NCI-H2081 (cell line): ENCODE measurements at places on chromosomes 6 and 20.
A peak's percentile ranks its signal among the peaks of the same experiment; 100 is the strongest.

GRCh38 chr6:28208111-28208659 lies 16.9 kb upstream of the ZSCAN9 start:
- DNase-seq: peak; percentile 1

DNA sequence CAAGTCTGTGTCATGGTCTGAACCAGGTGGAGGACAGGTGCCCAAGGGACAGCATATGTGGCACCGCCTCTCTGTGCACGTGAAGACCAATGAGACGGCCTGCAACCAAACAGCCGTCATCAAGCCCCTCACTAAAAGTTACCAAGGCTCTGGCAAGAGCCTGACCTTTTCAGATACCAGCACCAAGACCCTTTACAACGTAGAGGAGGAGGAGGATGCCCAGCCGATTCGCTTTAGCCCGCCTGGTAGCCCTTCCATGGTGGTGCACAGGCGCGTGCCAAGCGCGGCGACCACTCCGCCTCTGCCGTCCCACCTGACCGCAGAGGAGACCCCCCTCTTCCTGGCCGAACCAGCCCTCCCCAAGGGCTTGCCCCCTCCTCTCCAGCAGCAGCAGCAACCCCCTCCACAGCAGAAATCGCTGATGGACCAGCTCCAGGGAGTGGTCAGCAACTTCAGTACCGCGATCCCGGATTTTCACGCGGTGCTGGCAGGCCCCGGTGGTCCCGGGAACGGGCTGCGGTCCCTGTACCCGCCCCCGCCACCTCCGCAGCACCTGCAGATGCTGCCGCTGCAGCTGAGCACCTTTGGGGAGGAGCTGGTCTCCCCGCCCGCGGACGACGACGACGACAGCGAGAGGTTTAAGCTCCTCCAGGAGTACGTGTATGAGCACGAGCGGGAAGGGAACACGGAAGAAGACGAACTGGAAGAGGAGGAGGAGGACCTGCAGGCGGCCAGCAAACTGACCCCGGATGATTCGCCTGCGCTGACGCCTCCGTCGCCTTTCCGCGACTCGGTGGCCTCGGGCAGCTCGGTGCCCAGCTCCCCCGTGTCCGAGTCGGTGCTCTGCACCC lies 109.5 kb upstream of the RAB32 start:
- no peak for DNase-seq

DNA sequence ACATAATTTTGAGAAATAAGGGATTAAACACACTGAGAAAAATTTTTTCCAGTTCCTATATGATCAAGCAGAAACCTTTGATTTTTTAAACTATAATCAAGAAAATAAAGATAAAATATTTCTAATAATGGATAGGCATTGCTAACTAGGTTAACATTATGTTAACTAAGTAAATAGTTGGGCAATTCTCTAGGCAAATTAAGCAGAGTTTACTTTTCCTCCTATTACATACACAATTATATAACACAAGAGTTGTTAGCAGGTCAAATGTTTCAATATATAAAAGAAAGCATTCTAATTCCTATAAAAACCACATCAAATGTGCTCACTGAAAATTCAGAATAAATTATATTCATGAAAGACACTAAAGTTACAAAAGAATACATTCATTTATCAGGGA lies 191.7 kb downstream of the GMDS start:
- no peak for DNase-seq

DNA sequence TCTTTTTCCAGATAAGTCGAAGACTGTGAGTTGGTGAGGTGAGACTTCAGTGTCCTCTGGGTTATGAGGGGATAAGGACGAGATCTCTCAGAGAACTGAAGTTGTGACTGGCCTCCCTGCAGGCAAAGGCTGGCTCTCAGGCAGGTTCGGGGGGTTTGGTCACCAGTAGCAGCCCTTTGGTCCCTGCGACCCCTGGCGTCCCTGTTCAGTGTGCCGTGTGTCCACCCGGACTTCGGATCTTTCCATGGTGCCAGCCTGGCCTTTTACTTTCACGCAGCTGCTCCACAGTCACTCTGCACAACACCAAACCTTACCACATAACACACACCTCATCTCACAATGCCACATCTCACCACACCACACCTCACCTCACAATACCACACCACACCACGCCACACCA lies 131.9 kb downstream of the ERMARD start:
- no peak for DNase-seq

- no peak for DNase-seq
Observed at GRCh38 chr6:10847684-10848083, 9.3 kb upstream of the MAK start.

DNA sequence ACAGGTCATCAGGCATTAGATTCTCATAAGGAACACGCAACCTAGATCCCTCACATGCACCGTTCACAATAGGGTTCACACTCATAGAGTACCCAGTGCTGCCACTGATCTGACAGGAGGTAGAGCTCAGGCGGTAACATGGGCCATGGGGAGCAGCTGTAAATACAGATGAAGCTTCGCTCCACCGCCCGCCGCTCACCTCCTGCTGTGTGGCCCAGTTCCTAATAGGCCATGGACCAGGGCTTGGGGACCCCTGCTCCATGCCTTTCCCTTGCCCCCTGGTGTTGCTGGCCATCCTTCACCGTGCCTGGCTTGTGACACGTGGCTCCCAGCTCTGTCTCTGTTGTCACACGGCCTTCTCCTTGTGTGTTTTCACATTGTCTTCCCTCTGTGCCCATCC lies 171.1 kb upstream of the JARID2 start:
- DNase-seq: no peak

DNA sequence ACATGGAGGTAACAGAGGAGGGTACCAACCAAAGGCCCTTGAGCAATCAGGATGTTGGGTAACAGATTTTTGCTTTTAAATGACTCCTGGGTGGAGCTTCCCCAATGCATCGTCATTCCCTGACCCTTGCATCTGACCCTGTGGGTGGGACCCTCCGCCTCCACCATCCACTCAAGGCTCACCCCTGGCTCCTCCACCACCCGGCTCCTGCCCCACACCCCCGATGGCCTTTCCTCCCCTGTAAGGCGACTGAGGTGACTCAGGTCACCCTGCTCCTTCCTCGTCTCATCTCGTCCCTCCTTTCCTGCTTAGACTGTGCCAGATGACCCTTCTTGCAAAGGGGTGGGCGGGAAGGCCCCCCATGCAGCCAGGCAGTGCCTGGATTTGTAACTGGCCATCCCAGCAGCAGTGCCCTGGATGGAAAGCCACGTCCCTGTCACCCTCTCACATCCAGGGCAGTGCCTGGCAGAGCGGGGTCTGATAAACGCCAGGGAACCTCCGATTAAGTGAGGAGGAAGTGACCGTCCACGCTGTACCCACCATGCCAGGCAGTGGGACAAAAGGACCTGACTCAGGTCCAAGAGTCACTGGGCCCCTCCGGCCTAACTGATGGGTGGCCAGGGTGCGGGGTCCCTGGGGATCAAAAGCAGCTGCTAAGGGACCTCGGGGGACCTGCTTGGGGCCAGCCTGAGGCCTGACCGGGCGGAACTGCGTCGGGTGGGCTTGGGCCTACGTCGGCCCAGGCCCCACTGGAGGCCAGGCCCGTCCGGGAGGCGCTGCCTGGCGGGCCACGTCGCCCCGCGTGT lies 624 bp upstream of the NPEPL1 start:
- DNase-seq: no peak

- DNase-seq: no peak
Observed at GRCh38 chr20:48096957-48097890, 311.9 kb upstream of the SULF2 start.

GRCh38 chr6:41892921-41893564 lies 2.1 kb downstream of the USP49 start:
- DNase-seq: no peak

DNA sequence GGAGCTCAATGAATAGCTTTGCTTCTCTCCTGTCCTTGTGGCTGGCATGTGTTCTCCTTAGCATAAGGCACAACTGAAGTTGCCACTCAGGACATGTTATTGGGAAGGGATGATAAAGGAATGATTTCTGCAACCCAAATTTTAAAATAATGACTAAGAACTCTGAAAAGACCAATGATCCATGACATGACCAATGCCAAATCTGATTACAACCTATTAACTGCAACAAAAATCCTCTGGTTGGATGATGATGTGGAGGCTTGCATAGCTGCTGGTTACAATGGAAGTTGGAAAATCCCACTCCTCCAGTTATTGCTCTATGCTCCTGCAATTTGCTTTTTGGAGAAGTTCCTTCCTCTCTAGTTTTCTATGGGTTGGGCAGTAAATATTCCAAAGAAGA lies 63.4 kb upstream of the FBXL4 start:
- DNase-seq: no peak

DNA sequence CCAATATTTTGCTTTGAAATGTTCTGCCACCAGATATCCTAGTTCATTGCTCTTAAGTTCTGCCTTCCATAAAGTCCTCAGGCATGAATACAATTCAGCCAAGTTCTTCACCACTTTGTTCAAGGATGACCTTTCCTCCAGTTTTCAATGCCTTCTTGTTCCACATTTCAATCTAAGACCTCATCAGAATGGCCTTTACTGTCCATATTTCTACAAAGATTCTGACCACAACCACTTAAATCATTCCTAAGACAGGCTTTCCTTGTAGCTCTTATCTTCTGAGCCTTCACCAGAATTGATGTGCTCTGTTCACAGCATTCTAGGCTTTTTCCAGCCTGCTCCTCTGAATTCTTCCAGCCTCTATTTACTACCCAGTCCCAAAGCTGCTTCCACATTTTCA lies 319.0 kb downstream of the HACE1 start:
- no peak for DNase-seq

- no peak for DNase-seq
Observed at GRCh38 chr6:102300350-102300749, 906.8 kb downstream of the GRIK2 start.

- DNase-seq: peak; percentile 68
Observed at GRCh38 chr6:70884074-70884983, 72.5 kb downstream of the B3GAT2 start.

GRCh38 chr6:15401769-15402250 lies 155.9 kb downstream of the JARID2 start:
- DNase-seq: no peak

GRCh38 chr6:29554764-29555163 lies 4.8 kb downstream of the UBD start:
- DNase-seq: no peak

- no peak for DNase-seq
Observed at GRCh38 chr6:128711149-128711548, 171.8 kb upstream of the LAMA2 start.

GRCh38 chr6:24517659-24518543 lies 23.1 kb downstream of the ALDH5A1 start:
- DNase-seq: no peak
